ENCODE measurements at places on chromosomes 4 and X.

GRCh38 chrX:23788946-23789345 is 6.0 kb downstream of the SAT1 start:
- DNase-seq, result no peak

GRCh38 chrX:29666366-29666765 is 549.0 kb upstream of the MAGEB2 start:
- DNase-seq, result no peak

DNA sequence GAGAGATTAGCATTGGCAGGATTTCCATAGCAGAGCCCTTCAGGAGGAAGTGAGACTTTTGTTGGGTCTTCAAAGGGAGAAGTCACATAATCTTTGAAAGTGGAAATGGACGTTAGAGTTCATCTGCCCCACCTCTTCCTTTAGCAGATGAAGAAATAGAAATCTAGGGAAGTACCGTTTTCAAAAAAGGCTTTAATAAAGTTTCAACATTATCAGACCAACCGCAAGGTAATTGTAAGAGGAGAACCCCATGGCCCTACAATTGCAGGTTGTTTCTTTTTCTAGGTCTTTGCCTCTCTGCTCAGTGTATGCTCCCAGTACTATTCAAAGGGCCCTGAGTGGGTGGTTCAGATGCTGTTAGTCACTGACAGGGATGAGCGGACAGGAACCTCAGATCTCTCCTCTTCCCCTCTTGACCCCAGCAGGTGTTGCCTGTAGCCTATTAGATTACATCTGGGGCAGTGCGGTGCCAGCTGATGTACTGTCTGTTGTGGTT is 48.6 kb upstream of the AP1S2 start:
- DNase-seq, result no peak

GRCh38 chr4:2248044-2248780 is 6.3 kb upstream of the HAUS3 start:
- no peak for DNase-seq

- DNase-seq, result no peak
Observed at GRCh38 chrX:106208154-106208553, 40.0 kb downstream of the PWWP3B start.

GRCh38 chr4:40255393-40256281 is 58.8 kb downstream of the RHOH start:
- peak; percentile 69 for DNase-seq

- DNase-seq, result no peak
Observed at GRCh38 chr4:143712155-143712550, 11.7 kb upstream of the FREM3 start.

- no peak for DNase-seq
Observed at GRCh38 chrX:129705988-129706387, 32.8 kb upstream of the XPNPEP2 start.

GRCh38 chr4:129064717-129065116 is 28.6 kb downstream of the SCLT1 start:
- no peak for DNase-seq

- peak; percentile 41 for DNase-seq
Observed at GRCh38 chr4:174318829-174319764, 35.4 kb downstream of the CEP44 start.

DNA sequence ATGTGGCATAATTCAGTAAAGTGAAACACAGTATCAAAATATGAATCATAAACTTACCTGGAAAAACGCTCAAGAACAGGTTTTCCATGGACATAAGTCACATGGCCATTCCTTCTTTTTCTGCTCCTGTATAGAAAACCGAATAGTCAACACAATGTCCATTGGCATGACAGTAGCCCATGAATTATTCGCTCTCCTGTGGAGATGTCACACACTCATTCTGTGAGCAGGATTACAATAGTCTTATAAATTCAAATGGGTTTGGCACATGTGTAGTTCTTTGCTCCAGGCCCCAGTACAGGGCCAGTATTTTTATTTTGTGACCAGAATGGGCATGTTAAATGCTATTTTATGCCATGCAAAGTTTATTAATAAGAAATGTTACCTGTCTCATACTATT is 15.1 kb upstream of the CXCL13 start:
- no peak for DNase-seq

DNA sequence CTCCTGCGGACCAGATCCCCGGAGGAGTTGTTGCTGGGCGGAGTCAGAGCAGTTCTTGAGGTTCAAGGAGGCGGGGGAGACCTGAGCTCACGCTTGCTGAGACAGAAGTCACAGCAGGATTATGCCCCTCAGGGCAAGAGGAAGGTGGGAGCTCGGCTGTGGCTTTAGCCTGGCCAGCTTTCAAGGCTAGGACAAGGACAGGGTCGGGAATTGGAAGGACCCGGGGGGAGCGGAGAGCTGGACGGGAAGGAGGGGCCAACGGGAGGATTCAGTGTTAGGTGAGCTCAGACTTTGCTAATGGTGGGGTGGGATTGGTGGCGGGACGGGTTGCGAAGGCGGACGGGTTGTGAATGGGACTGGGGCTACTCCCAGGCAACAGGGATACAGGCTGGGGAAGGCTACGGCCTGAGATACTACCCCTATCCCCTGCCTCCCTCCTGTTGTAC is at the start of gene RIBC1:
Gene RIBC1 (plus strand): TSS at position 13 of the 446 bp plus-strand sequence. CDS start 3,404 bp downstream, outside the sequence.
- no peak for DNase-seq

DNA sequence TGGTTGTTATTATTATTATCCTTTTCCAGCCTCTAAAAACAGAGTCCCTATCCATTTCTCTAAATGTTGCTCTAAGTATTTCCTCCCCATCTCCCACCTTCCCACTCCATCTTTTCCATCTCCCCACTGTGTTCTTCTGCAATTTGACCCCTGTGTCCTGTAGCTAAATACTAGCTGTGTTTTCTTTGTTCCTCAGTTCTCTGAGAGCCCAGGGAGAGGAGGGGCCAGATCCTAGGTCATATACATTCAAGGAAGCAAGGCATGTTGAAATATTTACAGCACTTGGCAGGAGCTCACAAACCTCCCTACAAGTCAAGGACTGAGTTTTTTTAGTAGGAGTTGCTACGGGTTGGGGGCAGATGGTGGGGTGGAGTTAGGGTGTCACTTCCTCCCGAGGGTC is 10.5 kb downstream of the SLC16A2 start:
- no peak for DNase-seq

DNA sequence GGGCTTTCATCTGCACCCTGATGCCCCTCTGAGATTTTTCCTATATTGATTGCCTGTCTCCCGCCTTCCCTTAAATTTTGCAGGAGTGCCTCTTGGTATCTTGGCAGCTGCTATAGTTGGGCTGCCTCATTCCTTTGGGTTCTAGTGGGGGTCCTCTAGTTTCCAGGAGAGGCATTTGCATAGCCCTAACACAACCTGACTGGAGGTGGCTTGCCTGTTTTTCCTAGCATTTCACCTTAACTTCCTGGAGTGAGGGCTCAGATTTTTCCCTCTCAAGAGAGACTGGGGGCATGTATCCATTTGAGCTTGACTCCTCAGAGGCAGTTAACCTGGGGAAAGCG is 46.0 kb downstream of the UGT2A3 start:
- DNase-seq, result no peak

GRCh38 chr4:44761306-44761705 is 35.0 kb upstream of the GNPDA2 start:
- no peak for DNase-seq

- no peak for DNase-seq
Observed at GRCh38 chr4:75259306-75259705, 254.9 kb downstream of the RCHY1 start.

- DNase-seq, result no peak
Observed at GRCh38 chrX:107542500-107542899, 85.8 kb upstream of the PRPS1 start.

GRCh38 chrX:13764765-13765164 is 30.2 kb downstream of the OFD1 start:
- DNase-seq, result no peak

DNA sequence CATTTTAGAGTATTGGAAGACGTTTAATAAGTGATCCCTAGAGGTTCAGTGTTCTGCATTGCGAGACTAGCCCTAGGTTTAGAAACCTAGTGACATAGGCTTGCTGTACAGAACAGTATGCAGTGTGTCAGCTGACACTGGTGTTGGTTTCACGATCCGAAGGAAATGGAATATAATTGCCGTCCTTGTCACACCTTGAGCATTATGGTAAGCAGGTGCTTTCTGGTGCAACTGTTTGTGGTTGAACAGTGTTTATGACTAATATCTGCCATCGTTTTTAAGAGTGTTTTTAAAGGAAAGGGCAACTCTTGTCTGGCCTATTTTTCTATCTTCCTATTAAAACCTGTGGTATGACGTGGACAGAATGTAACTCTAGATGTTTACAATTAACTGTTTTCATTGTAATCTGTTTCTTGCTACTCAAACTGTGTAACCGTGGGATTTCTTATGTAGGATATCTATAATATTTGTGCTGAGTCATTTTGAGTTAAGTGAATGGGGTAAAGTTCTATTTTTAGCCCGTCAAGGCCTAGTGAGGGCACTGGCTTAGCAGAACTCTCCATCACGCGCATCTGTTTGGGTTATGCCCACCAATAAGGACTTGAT is 53.8 kb upstream of the TBC1D14 start:
- peak; percentile 87 for DNase-seq

DNA sequence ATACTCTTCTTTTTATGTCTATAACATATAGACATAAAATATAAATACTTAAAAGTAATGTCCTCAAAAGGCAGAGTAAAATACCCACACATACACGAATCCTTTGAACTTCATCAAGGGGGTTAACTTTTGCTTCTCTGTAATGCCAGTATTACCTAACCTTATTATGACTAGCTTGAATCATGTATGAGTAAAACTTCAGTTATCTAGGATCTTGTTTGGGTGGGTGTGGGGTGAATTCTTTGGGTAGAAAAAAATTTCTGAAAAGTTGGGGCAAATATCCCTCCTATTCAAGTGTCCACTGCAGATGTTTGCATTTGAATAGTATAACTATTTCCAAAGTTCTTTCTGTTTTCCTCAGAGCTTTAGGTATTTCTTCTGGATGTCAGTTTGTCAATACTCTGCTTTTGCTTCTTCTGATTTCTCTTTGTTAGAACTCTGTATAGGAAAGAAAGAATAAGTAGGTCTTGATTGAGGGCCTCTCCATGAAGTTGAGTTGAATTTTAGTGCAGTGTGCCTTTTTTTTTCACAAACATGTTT is 173.8 kb downstream of the ADGRL3 start:
- DNase-seq, result no peak

GRCh38 chrX:40003428-40004245 is 94.1 kb downstream of the BCOR start:
- no peak for DNase-seq

DNA sequence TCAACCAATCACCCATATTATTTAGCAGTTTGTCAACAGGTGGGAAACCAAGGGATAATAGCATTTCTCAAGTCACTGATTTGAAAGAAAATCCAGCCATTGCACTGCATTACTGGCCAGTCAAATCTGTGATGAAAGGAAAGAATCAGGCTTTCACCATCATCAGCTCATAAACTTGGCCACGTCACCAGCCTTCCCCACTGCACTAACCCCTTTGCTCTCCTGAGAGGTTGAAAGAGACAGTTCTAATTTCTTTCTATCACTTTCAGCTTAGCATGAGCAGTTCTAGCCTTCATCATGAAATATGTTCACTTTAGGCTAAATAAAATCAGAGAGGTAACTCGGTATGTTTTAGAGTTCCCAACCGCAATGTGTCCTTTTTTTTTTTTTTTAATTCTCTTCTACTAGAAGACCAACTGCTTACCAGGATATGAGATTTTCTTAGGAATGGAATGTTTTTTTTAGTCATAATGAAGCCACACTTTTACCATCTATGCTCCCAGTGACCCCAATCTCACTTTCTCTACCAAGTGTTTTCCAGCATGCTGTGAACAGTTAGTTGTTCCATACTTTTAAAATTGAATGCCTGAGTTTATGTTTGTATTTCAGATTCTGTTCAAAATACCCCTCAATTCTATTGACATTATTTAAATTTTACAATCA is 55.7 kb upstream of the SLC7A11 start:
- DNase-seq, result no peak

GRCh38 chr4:150562250-150562649 is 19.7 kb upstream of the MAB21L2 start:
- DNase-seq, result no peak

DNA sequence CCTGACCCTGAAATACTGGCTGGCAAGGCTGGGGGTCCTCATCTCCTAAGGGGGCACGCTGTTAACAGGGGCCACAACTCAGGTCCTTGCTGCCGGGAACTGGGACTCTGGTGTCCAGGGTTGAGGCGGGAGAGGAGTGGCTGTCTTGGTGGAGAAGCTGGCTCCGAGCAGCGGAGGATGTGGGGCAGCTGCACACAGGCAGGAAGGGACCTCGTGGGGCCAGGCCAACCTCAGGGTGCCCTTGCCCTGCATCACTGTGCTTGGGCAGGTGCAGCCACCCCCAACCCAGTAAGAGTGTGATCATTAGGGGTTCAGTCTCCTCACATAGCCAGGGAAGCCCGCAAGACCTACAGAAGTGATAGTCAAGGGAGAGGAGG is 12.6 kb upstream of the PDE6B start:
- no peak for DNase-seq

- DNase-seq, result no peak
Observed at GRCh38 chr4:88728146-88728545, 30.5 kb upstream of the NAP1L5 start.

GRCh38 chr4:93414041-93414550 is 414.5 kb upstream of the ATOH1 start:
- no peak for DNase-seq

- peak; percentile 33 for DNase-seq
Observed at GRCh38 chrX:119790977-119791436, 423 bp downstream of the RPL39 start.

Measured in activated CD4-positive, alpha-beta T cell treated with anti-CD3 and anti-CD28 coated beads, Interleukin-10, Interleukin-2, amounts not matched to agents 100 ng/mL and 50 ng/mL, durations not matched to agents 16 hours and 8 hours (primary cell).